ENCODE measurements at places on chromosomes 11 and 22. TPM values are rescaled to one million over a fixed set of nuclear protein-coding genes. Genes with fewer than 3 reads are reported as not detected.

GRCh38 chr11:32706985-32707741, 87.3 kb downstream of the CCDC73 start:
- DNase-seq = no peak
- H3K4me3 ChIP-seq = no peak overlapping the region
- no peaks in the 10 kb centered on the region for H3K4me1 ChIP-seq
- no peaks in the 10 kb centered on the region for H3K36me3 ChIP-seq
- no peak overlapping the region for H3K27ac ChIP-seq
- no peaks in the 10 kb centered on the region for H3K27me3 ChIP-seq

- no peak overlapping the region for H3K4me3 ChIP-seq
- H3K36me3 ChIP-seq = no peaks in the 10 kb centered on the region
- no peak for DNase-seq
- no peaks in the 10 kb centered on the region for H3K27me3 ChIP-seq
- no peak overlapping the region for H3K27ac ChIP-seq
Observed at GRCh38 chr11:68446046-68446725, 14.4 kb upstream of the PPP6R3 start.

DNA sequence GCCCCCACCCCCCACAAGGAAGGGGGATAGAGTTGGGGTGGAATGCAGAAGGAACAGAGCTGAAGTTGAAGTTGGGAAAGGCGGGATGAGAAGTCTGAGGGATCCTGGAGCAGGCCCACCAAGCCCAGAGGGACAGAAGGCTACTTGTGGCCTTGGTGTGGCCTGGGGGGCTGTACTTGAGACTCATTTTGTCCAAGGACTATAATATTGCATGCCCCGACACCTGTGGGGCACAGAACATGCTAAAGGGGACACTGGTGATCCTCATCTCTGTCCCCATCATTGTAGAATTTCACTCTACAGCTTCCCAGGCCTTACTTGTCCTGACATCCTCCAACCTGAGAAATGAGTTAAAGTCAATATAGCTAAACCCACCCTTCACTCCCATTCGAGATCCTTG, 1.3 kb downstream of the ESAM start:
- no peak overlapping the region for H3K4me3 ChIP-seq
- no peak overlapping the region for H3K27ac ChIP-seq
- no peaks in the 10 kb centered on the region for H3K36me3 ChIP-seq
- peaks cover 6% of the 10 kb centered on the region for H3K4me1 ChIP-seq
- DNase-seq = no peak

- H3K4me3 ChIP-seq = no peak overlapping the region
- H3K4me1 ChIP-seq = peaks cover 7% of the 10 kb centered on the region
- no peak for DNase-seq
- H3K36me3 ChIP-seq = peaks cover 13% of the 10 kb centered on the region
- H3K27me3 ChIP-seq = no peaks in the 10 kb centered on the region
- H3K27ac ChIP-seq = no peak overlapping the region
Observed at GRCh38 chr22:42608823-42609361, 5.8 kb downstream of the POLDIP3 start.

- H3K4me3 ChIP-seq = peak within 1 kb of the TSS; percentile 47
- H3K27ac ChIP-seq = no peak within 1 kb of the TSS
- peaks cover 5% of the 10 kb centered on the region for H3K4me1 ChIP-seq
- peaks cover 38% of the 10 kb centered on the region for H3K27me3 ChIP-seq
- DNase-seq = no peak
Observed at GRCh38 chr11:119340335-119341221, at the start of gene C1QTNF5. C1QTNF5 (minus strand) TSS chr11:119340883; CDS start chr11:119340397, 486 bp downstream.

- DNase-seq = no peak
- H3K27me3 ChIP-seq = no peaks in the 10 kb centered on the region
- H3K4me1 ChIP-seq = peaks cover 2% of the 10 kb centered on the region
- peaks cover 7% of the 10 kb centered on the region for H3K36me3 ChIP-seq
- H3K27ac ChIP-seq = no peak overlapping the region
Observed at GRCh38 chr22:33652615-33653014, 267.7 kb downstream of the LARGE1 start.

DNA sequence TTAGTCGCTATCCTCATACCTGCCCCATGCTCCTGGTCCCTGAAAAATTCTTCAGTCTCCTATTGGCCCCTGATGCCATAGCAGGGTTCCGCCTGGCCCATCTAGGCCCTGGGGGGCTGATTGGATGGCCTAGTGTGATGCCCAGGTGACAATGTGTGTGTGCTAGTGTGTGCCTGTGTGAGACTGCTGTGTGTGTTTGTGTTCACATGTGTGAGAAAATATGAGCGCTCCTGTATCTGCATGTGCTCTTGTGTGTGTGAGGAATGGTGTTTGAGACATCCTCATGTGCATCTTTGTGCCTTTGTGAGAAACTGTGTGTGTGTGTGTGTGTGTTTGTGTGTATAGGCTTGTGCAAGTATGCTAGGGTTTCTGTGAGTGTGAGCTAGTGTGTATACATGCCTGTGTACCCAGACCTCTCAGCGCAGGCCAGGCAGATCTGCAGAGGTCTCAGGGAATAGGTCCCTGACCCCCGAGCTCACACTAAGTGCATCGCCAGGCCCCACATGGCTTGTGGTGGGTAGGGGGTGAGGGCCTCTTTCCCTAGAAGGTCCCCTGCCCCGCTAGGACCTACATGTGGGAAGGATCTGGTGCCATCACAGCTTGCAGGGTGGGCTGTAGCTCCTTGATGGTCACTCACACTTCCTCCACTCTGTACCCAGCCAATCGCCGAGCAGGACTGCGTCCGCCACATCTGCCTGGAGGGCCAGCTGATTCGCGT, 64.6 kb downstream of the OTOG start:
- H3K4me3 ChIP-seq = no peak overlapping the region
- H3K4me1 ChIP-seq = no peaks in the 10 kb centered on the region
- H3K27ac ChIP-seq = no peak overlapping the region
- no peaks in the 10 kb centered on the region for H3K27me3 ChIP-seq
- DNase-seq = no peak

DNA sequence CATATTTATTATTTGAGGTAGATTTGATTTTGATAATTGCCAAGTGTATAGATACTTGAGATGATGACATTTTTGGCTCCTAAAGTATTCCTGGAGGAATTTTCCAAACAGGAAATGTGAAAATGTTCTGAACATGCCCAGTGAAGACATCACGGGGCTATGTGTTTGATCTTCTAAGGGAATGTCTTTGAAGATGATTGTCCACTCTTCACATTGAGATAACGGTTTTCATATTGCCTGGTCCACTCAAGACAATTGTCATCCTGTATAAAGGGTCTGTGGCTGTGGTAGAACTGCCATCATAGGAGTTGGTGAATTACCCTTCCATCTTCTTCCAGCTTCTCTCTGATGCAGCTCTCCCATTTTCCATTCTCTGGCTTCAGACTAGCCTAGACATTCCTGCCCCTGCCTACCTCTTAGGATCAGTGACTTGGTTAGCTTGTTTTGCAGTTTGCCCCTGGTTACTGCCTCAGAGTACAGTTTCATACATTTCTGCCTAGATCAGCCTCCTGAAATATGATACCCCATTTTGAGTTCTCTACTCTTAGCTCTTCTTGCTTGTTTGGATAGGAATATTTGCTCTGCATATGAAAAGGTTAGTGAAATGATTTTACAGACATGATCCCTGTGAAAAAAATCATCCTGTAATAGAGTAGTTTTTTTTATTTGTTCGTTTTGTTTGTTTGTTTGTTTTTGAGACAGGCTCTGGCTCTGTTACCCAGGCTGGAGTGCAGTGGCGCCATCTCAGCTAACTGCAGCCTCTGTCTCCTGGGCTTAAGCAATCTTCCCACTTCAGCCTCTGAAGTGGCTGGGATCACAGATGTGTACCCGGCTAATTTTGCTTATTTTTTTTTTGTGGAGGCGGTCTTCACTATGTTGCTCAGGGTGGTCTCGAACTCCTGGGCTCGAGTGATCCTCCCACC, 111.4 kb upstream of the SORL1-AS1 start:
- H3K36me3 ChIP-seq = peaks cover 5% of the 10 kb centered on the region
- no peak overlapping the region for H3K27ac ChIP-seq
- H3K4me3 ChIP-seq = no peak overlapping the region
- H3K27me3 ChIP-seq = no peaks in the 10 kb centered on the region

- H3K27me3 ChIP-seq = no peaks in the 10 kb centered on the region
- H3K27ac ChIP-seq = no peak overlapping the region
- no peaks in the 10 kb centered on the region for H3K36me3 ChIP-seq
Observed at GRCh38 chr11:1541474-1542204, 30.4 kb downstream of the DUSP8 start.

DNA sequence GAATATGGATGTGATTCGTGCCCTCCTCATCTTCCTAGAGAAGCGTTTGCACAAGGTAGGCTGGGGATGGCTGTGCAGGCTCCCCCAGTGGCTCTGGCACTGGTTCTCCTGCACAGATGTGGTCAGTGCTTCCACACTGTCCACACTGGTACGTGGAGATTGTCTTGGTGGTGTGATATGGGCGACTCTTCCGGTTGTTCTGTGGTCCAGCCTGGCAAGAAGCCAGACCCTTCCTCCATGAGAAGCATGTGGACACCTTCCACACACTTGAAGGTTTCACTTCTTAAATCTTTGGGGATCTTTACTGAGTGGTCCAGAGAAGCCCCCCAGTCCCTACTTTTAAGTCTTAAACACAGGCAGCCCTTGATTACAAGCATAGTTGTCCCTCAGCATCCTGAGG, 3.8 kb downstream of the RIC8A start:
- H3K4me3 ChIP-seq = no peak overlapping the region
- H3K27me3 ChIP-seq = no peaks in the 10 kb centered on the region
- no peak overlapping the region for H3K27ac ChIP-seq
- no peak for DNase-seq
- peaks cover 36% of the 10 kb centered on the region for H3K36me3 ChIP-seq
- H3K4me1 ChIP-seq = peaks cover 4% of the 10 kb centered on the region

DNA sequence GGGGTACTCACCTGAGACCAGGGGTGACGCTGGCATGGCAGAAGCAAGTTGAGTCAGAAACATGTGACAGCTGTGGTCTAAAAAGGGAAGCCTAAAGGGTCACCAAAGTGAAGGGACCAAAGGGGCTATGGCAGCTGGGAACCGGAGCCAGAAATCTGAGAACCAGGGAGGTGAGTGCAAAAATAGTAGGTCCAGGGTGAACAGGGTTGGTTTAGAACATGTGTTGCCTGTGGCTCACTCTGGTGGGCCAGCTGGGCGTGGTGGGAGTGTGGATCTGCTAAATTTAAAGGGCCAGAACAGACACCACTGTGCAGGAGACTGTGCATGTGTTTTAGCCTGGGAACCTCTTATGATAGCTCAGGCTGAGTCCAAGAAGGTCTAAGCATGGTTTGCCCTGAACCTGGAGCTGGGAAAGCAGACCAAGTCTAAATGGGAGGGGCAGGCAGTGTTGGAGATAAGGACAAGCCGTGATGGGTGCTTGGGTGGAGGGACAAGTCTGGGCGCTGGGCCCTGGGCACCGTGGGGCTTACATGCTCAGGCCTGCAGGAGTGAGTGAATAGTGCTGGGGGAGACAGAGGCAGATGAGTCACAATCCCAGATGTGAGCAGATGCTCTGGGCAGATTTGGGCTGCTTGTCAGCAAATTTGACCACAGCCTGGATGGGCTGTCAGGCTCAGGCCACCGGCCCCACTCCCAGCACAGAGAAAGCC, 41.4 kb upstream of the ZBED5 start:
- DNase-seq = no peak
- H3K4me1 ChIP-seq = no peaks in the 10 kb centered on the region
- no peaks in the 10 kb centered on the region for H3K27me3 ChIP-seq
- H3K4me3 ChIP-seq = no peak overlapping the region
- H3K27ac ChIP-seq = no peak overlapping the region
- H3K36me3 ChIP-seq = no peaks in the 10 kb centered on the region

DNA sequence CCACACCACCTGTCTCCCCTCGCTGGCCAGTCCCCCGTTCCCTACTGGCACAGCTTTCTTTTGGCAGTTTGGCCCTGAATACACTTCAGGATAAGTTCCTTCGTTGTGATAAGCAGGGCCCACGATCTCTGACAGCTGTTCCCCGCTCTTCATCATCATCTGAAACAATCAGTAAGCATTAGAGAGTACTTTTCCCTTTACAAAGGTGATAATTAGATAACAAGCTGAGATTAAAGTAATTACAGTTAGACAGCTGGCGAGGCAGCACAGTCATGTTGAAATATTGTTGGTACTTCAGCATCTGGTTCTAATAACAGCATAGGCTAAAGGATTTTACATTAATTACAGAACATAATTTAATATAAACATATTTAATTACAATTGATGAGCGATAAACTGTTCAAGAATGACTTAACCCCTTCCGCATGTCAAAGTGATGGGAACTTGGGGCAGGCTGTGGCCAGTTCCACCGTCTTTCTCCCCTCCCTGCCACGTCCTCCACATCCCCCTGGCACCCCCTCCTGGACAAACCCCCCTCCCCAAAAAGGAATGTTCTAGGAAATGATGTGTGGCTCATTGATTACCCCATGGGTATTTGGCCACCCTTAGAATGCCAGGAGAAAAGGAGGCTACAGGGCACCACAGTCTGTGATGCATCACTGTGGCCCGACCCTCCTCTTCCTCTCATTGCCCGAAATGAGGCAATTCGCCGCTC, 134.9 kb downstream of the RCN1 start:
- no peak overlapping the region for H3K4me3 ChIP-seq
- no peaks in the 10 kb centered on the region for H3K4me1 ChIP-seq
- H3K27me3 ChIP-seq = no peaks in the 10 kb centered on the region
- no peak for DNase-seq
- H3K27ac ChIP-seq = no peak overlapping the region
- no peaks in the 10 kb centered on the region for H3K36me3 ChIP-seq

DNA sequence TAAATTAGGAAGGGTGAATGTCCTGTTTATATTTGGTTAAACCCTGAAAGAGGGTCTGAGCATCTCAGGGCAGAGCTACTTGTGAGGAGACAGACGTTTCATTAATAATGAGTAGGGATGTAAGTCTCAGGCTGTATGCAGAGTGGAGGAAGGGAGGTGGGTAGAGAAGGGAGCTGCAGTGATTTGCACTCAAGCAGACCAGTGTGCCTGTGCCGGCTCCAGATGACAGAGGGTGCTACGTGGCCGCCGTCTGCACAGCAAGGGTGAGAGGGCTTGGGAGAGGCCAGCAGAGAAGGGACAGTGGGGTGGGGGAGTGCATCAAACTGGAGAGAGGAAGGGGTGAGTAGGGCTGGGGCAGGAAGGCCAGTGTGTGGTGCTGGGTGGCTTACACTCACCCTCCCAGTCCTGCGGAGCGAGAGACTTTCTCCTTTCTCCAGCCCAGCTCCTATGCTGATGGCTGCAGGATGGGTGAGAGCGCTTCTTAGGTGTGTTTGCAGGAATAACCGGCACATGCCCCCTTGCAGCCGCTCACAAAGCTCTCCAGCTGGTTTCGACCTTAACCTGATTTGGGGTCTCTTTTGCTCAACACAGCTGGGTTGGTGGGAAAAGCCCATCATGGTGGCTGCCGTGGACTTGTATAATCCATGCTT, 130.6 kb downstream of the ST3GAL4 start:
- no peaks in the 10 kb centered on the region for H3K36me3 ChIP-seq
- no peak overlapping the region for H3K4me3 ChIP-seq
- DNase-seq = no peak

GRCh38 chr11:30526558-30526957, 59.6 kb downstream of the MPPED2 start:
- H3K27ac ChIP-seq = no peak overlapping the region
- no peaks in the 10 kb centered on the region for H3K36me3 ChIP-seq
- no peaks in the 10 kb centered on the region for H3K4me1 ChIP-seq
- H3K4me3 ChIP-seq = no peak overlapping the region
- H3K27me3 ChIP-seq = no peaks in the 10 kb centered on the region
- no peak for DNase-seq

BTG4 gene
- total RNA-seq = not detected

PGA4 gene
- total RNA-seq = not detected

KCTD14 gene
- 21.6 TPM for total RNA-seq

P4HA3 gene
- total RNA-seq = not detected

SEPTIN5 gene
- 7.8 TPM for total RNA-seq

CHID1 gene
- 81.2 TPM for total RNA-seq

TMPRSS4 gene
- 0.58 TPM for total RNA-seq

PPP1R14B gene
- 418 TPM for total RNA-seq

PGA5 gene
- total RNA-seq = 0.67 TPM
